ENCODE measurements at places on chromosomes 2 and 18.

DNA sequence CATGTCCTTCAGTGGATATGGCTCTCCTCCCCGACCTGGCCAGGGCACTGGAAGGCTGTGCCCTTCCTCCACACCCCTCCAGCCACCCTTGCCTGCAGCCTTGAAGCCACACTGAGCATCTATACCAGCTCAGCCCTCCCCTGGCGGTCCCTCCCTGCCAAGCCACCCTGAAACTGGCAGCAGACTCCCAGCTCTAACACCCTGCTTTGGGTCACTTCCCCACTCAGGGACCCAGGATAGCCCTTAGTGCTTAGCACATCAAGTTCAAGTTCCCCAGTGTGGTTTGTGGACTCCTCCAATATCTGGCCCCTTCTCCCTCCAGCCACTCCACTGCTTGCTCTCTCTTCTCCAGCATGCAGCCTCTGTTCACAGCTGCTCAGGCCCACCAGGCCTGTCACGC, 89.4 kb downstream of the TNS1 start:
- no peak for DNase-seq

- peak; percentile 65 for DNase-seq
These were observed 106.0 kb downstream of the DTNB start for GRCh38 chr2:25567406-25567805.

DNA sequence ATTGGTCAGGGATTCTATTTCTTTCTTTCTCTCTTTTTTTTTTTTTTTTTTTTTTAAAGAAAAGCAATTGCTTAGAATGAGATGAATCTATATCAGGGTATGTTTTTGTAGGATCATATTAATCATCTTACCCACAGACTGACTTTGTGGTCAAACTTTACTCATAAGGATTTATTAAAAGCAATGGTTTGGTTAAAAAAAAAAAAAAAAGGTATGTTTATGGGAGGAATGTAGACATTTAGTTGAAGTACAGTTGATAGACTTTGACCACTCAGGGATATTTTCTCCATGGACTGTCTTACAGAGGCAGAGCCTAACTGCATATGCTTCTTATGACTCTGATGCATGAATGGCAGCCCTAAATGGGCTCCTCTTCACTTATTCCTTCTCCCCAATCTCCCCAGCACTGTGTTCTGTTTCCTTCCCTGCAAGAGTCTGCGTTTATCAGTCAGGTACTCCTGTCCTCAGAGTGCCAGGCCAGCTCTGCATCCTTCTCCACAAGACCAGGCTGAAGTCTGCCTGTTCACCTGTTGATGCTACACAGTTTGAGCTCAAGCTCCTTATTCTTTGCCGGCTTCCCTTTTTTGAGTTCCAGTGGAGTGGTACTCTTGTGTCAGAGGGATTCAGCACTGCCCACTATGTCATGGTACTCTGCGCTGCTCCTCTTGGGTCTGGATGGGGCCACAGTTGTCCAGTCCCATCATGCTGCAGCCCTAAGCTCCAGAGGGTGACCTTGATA, 24.3 kb downstream of the CRIM1 start:
- no peak for DNase-seq

DNA sequence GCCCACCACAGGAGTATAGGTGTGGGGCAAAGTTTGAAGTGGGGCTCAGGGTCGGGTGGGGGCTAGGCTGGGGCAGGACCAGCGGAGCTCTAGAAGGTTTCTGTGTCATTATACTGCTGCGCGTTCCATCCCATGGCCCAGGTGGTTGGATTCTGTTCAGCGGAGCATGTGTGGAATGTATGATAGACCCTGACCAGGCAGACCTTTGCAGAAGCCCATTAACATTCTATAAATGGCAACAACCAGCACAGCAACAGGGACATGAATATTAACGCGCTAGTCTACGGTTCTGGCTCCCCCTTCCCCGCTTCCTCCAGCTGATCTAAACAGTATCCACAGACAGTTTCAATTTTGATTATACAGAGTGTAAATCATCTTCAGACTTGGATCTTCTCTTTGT, 4.1 kb upstream of the PRKCE start:
- no peak for DNase-seq

DNA sequence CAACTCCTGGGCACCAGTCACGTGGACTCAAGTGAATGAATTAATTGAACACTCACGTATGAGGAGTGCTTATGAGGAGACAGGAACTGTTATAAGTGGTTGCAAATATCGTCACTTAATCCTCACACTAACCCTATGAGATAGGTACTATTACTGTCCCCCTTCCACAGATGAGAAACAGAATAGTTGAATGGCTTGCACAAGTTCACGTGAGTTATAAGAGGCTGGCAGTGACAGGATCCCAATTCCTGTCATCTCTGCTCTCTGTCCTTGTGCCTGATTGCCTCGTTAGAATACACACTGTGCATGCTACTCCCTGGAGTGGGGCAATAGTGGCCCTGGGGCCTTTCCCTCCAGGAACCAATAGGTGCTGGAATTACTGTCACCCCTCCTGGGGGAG, 253.5 kb downstream of the DYSF start:
- DNase-seq = no peak

- DNase-seq = no peak
These were observed 50.8 kb downstream of the ACYP2 start for GRCh38 chr2:54166121-54166773.

GRCh38 chr2:70380621-70381020, 78.8 kb upstream of the FAM136A start:
- no peak for DNase-seq

DNA sequence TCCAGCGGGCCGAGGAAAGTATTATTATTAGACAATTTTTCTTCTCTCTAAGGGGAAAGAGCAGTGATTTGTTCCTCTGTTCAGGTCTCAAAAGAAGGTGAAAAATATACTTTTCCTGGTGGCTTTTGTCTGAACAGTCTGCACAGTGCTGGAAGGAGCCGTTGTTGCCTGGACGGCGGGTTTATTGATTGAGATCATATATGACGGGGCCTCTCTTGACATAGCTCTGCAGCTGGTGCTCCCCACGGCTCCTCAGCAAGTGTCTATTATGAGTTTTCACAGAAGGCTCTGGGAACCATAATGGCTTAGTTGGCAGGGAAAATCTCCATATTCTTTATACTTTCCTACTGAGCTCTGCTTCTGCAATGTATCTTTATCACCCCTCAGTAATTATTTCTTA, 42.9 kb downstream of the FSHR start:
- DNase-seq = no peak
